Spleen (tissue), 13 donors: ENCODE measurements at places on chromosomes 5 and 9. TPM values are rescaled to one million over a fixed set of nuclear protein-coding genes. Genes with fewer than 3 reads are reported as not detected.

DNA sequence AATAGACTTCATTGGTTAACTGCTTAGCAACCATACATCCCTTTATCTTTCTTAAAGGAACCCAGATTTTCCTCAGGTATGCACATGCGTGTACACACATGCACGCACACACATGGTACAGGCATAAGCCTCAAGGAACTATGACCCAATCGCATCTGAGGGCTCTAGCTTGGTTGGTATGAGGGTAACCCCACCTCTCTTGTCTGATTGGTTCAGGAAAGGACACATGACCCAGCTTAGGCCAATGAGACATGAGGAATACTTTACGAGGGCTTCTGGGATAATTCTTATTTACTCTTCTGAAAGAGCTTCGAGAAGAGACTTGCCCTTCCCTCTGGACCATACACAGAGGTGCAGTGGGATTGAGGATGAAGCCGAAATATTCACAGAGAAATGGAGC, 141.9 kb downstream of the FRMD3 start:
- no peak for DNase-seq

DNA sequence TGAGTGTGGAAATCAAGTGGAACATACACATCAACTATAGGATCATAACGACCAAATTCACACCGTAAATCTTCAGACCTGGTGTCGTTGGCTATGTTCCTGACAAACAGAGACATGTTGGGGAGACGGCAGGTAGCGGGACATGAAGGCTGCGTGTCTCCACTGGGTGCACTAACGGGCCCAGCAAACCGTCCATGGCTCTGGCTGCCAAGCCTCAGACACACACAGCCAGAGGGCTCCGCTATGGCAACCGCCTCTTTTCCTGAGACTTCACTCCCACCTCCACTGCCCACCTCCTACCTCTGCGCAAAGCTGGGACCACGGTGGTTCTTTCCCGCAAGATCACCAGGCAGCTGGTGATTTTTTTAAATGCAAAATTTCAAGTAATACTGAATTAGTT, 16.3 kb downstream of the TMEM38B start:
- DNase-seq: no peak

DNA sequence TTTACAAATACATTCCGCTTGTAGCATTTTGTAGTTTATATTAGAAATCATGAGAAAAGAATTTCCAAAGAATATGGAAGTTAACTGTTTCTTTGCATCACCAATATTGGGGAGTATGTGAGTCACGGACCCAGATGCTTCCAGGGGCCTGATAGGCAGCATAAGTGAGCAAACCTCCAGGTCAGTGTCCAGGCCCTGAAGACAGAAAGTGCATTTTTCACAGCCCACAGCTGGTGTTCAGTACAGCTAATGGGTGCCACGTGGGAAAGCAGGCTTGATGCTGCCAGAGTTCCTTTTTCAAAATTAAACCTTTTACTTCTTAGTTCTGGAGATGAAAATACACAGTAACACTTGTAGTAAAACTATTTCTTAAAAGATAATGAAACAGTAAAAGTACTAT, 454.4 kb upstream of the ACTBL2 start:
- no peak for DNase-seq

DNA sequence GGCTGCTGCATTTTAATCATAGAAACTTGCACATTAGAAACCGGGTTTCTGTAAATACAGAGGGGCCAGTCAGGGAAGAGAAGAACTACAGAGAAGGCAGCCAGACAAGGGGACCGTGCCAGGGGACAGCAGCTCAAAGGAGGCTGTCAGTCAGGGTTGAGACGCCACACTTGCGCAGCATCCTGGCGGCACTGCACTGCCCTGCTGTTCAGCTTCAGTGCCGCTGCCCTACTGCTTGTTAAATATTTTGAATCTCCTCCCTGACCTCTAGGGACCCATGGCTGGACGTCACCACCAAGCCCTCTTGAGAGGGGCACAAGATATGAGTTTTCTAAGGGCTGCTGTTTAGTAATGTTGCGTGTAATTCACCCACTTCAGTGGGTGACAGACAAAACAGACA, 43.6 kb upstream of the ZBTB43 start:
- DNase-seq: no peak

Gene C9orf50
- total RNA-seq: not detected

Gene FAM81B
- not detected for total RNA-seq
